ENCODE measurements at places on chromosomes 2 and 18.
A peak's percentile ranks its signal among the peaks of the same experiment; 100 is the strongest.

DNA sequence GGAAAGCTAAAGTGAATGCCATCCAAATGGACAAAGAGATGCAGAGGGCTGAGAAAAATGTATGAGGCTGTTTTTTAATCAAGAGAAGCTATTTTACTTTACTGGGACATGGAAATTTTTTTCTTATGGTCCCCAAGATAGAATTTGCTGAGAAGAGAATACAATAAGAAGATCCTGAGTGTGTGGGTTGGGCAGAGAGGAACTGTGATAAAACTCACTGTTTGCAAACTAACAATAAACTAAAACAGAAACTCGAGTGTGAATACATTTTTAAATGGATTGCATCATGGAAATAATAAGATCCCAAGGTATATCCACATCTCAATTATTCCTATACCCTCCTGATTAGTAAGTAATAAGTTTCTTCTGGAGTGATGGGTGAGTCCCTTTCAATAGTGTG lies 4.4 kb downstream of the NEB start:
- DNase-seq, result no peak

- no peak for DNase-seq
Observed at GRCh38 chr2:54396107-54396506, 60.0 kb upstream of the SPTBN1 start.

- no peak for DNase-seq
Observed at GRCh38 chr18:67665266-67665665, 148.7 kb upstream of the DSEL start.

- no peak for DNase-seq
Observed at GRCh38 chr18:7605705-7606104, 38.6 kb downstream of the PTPRM start.

DNA sequence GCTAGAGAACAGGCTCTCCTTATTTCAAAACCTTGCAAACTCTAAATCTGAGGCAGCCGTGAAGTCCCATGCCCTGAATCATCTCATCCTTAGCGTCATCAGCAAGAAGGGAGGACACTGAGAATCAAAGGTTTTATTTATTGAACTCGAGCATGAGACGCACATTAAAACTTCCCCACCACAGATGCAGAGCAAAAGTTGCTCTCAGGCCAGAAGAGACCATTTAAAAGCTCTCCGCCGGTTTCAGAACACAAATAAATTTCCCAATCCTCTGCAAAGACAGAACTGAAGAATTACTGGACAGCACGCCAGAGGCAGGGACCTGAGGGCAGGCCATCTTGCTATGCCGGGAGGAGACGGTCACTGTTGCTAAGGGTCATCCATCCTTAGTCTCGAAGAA lies 1.3 kb downstream of the AMMECR1L start:
- no peak for DNase-seq

GRCh38 chr2:45002686-45003085 lies 6.6 kb downstream of the SIX2 start:
- DNase-seq, result no peak

GRCh38 chr2:64742678-64743077 lies 89.0 kb upstream of the SERTAD2 start:
- no peak for DNase-seq

DNA sequence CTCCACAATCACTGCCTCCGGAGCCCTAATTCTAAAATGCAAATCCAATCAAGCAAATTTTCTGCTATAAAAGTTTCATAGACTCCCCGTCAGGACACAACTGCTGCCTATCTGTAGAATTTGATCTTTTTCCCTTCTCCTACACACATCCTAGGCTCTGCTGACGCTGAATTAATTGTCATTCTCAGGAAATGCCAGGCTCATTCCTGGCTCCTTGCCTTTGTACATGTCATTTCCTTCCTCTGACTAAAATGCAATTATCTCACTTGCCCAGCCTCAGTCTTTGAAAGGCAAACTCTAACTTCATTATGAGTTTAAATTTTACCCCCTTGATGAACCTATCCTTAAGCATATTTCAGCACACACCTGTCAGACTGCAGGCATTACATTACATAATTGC lies 844.9 kb upstream of the CRIM1 start:
- DNase-seq, result no peak

- DNase-seq, result no peak
Observed at GRCh38 chr2:137221797-137222492, 456.6 kb downstream of the THSD7B start.

- DNase-seq, result no peak
Observed at GRCh38 chr2:134532537-134532936, 186.3 kb downstream of the TMEM163 start.

- no peak for DNase-seq
Observed at GRCh38 chr18:44409071-44409470, 271.6 kb upstream of the SETBP1 start.

- no peak for DNase-seq
Observed at GRCh38 chr18:78158943-78159342, 820.7 kb upstream of the SALL3 start.

DNA sequence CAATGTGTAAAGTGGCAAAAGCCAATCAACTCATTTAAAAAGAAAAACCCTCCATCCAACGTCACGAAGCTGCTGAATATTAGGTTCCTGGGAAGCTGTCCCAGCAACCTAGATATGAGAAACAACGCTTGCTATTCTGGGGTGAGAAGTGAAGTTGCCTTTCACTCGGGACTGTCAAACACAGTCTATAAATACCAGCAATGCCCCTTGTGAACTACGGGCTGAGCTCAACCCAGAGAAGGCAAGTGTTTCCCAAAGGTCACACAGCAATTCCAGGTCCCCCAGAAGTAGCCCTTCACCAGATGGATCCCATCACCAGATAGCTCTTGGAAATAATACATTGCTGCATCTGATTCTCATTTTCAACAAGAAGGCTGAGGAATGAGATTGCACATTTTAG lies 67.9 kb downstream of the BCL11A start:
- no peak for DNase-seq

GRCh38 chr2:177123048-177123447 lies 89.5 kb upstream of the HNRNPA3 start:
- DNase-seq, result no peak

DNA sequence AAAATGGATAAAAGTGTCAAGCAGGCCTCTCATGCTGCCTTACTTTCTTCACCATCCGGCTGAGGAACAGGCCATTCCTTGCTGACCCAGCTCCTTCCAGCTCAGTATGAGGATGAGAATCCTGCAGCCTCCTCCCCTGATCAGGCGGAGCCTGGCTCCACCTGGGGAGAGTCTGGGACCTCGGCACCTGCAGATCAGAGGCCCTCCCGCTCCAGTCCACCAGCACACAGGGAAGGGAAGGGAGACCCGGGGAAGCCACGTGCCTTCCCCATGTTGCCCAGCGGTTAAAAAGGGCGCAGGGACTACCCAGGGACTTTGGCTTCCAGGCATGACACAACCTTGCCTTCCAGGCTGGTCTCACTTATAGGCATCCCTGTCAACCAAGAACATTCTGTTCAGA lies 172.0 kb downstream of the NDUFA10 start:
- DNase-seq, result no peak

DNA sequence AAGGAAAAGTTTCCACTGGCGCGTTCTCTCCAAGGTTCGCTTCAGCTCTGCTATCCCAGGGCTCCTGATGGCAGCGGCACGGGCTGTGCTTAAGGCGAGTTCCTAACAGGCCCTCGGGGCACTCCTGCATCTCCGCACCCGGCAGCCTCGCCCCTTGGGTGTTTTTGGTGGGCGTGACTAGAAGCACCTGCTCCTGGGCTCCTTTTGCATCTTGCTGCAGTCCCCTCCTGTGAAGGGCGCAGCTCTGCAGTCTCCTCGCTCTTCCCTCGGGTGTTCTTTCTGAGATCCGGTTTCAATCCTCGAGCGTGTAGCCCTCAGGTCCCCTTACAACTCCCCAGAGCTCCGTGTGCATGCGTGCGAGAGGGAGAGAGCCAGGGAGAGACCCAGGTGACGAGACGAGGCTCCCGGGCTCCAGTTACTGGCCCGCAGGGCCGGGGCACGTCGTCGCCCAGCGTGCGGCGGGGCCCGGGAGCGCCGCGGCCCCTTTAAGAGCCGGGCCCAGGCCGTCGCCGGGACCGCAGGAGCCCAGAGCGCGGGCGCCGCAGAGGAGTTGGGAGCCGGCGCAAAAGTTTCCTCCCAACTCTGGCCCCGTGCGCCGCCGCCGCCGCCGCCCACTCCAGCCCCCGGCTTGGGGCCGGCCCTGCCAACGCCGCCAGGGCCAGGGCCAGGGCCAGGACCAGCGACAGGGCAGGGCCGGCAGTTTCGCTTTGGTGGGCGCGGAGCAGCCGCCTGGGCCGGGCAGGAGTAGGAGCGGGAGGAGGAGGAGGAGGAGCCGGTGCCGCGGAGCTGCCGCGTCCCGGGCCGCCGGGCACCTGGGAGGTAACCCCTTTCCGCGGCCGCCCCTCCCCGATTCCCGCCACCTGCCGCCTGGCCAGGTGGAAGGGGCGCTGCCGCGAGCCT lies at the start of gene PARD3B:
PARD3B (plus strand) TSS at position 515 of the 900 bp plus-strand sequence. CDS start 525 bp downstream, outside the sequence.
- peak; percentile 70 for DNase-seq

- no peak for DNase-seq
Observed at GRCh38 chr18:61724532-61724931, 168.3 kb downstream of the RNF152 start.

DNA sequence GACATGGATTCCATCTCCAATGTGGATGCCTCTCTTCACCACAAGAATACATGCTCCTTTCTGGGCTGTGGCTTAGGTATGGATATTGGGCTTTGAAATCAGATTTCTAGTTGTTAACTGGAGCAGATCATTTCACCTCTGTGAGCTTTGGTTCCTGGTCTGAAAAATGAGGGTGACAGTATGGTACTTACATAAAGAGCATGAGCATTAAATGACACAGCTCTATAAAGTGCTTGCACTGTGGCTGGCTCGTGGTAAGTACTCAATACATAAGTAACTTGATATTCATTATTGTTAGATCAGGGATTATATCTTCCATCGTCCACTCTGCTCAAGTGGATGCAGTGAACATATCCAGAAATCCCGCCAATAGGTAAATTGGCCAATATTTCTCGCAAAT lies 33.4 kb downstream of the ARHGAP25 start:
- DNase-seq, result no peak

- no peak for DNase-seq
Observed at GRCh38 chr2:171893196-171893823, 734 bp downstream of the SLC25A12 start.
